ENCODE measurements at places on chromosomes 16 and 17.

- DNase-seq: peak; percentile 88
Observed at GRCh38 chr16:2205104-2205966, at the start of gene MLST8. Gene MLST8, plus strand, starts transcription at chr16:2205454. Its CDS starts 632 bp downstream, at chr16:2206086.

GRCh38 chr17:42783791-42784138 lies 3.4 kb downstream of the WNK4 start:
- no peak for DNase-seq

- peak; percentile 43 for DNase-seq
Observed at GRCh38 chr17:64707050-64707591, 45.0 kb upstream of the SMURF2 start.

- no peak for DNase-seq
Observed at GRCh38 chr16:63426275-63426870, 1390.1 kb upstream of the CDH8 start.

GRCh38 chr17:74542727-74543383 lies 3.1 kb downstream of the CD300C start:
- no peak for DNase-seq

GRCh38 chr16:85424260-85425073 lies 188.7 kb upstream of the GSE1 start:
- DNase-seq: no peak

DNA sequence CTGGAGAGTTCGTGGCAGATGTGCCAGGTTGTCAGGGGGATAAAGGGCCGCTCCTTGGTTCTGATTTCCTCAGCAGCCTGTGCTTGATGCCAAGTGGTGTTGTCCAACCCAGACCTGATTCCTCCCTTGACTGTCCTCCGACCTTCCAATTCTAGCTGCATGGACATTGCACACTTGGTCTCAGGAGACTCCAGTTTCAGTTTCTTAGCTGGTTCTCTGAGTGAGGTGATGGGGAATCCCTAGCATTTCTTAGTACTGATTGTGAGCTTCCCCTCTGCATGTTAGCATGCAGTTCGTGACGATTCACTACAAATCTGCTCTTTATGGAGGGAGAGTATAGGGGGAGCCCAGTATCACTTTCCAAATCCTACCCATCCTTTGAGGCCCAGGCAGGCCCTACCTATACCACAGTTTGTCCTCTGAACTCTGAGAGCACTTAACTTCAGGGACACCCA lies 12.4 kb upstream of the CCR7 start:
- DNase-seq: no peak

DNA sequence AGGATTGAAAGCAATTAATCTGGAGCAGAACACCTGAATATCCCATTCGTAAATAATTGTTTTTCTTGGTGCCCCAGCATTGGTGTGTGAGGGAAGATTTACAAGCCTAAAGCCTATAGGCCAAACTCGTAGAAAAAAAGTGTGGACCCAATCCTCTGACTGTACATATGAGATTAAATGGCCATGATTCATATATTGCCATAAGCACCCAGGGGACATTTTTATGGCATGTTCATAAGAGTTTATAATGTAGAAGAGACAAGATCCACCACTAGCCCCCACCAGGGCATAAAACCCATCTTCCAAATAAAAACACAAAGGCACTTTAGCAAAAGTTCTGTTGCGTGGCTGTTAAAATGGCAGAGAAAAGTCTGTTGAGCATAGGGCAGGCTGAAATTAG lies 15.5 kb upstream of the SALL1 start:
- no peak for DNase-seq

DNA sequence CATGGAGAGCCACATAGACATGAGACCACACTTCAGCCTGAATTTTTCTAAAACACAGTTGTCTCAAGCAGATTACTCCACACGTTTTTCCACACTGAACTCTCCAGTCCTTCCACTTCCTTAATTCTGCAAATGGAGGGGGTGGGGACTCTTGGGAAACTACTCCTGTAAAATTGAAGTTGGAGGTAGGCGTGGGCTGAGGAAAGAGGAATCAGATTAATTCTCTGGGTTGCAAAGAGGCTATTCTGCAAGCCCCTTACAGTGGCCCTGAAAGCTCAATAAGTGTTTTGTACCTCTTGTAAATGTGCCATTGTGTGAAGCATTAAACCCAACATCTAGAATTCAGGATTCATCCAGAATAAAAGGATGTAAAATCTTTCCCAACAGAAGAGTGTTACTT lies 9.6 kb downstream of the MARVELD3 start:
- no peak for DNase-seq

- no peak for DNase-seq
Observed at GRCh38 chr17:55433029-55433628, 11.5 kb upstream of the MMD start.

GRCh38 chr16:51683882-51684281 lies 532.8 kb upstream of the SALL1 start:
- DNase-seq: no peak

DNA sequence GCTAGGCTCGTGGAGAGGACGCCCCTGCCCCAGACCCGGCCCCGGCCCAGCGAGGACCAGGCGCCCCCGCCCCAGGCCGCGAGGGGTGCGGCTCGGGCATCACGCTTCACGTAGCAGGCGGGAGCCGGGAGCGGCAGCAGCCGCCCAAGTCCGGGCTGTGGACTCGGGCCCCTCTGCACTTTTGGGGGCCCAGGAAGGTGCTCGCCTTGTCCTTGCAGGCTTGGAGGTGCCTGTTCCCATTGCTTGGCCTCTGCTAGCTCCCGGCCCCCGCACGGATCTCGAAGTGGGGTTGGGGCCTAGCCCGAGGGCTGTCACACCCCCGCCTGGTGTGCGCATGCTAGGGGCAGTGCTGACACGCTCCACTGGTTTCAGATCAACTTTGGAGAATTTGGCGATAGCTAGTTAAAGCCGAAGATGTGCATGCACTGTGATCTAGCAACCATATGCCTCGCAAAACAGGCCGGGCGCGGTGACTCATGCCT lies 55.7 kb downstream of the WSB1 start:
- no peak for DNase-seq

DNA sequence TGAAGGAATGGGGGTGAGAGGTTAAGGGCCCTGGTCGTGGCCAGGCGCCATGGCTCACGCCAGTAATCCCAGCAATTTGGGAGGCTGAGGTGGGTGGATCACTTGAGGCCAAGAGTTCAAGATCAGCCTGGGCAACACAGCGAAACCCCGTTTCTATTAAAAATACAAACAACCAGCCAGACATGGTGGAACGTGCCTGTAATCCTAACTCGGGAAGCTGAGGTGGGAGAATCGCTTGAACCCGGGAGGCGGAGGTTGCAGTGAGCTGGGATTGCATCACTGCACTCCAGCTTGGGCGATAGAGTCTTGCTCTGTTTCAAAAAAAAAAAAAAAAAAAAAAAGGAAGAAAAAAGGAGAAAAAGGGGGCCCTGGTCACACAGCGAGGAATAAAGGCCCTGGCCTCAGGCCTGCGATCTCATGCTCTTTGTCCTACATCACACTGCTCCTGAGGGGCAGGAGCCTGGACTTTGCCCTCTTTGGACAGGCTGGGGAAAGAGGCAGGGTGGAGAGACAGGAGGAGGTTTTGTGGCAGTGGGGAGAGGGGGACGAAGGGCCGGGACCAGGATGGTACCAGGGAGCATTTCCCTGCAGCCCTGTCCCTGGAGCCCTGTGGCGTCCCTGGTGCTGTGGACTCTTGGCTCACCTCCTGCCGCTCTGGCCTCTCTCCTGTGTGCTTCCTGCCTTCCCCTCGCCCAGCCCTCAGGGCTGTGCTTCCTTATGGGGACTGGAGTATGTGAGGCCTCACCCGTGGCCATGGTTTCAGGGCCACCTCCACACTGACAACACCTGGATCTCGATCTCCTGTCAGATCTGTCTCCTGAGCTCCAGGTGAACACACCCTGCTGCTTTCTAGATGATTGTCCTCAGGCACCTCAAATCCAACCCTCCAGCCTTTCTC lies 19.7 kb upstream of the SLC25A19 start:
- no peak for DNase-seq

DNA sequence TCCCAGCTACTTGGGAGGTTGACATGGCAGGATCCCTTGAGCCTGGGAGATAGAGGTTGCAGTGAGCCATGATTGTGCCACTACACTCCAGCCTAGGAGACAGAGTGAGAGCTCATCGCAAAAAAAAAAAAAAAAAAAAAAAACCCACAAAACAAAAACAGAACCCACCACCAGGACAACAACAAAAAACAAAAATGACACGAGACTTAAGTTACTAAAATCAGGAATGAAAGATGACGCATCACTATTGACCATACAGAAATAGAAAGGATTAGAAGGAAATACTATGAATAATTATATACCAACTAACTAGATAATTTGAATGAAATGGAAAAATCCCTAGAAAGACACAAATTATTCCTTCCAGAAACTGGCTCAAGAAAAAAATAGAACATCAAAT lies 432.4 kb upstream of the PMFBP1 start:
- no peak for DNase-seq

GRCh38 chr17:77332981-77333685 lies 192.4 kb downstream of the SEC14L1 start:
- DNase-seq: no peak

- no peak for DNase-seq
Observed at GRCh38 chr17:38461683-38462082, 33.4 kb downstream of the ARHGAP23 start.

Measured in dermis microvascular lymphatic vessel endothelial cell (primary cell).